Stimulated activated CD8-positive, alpha-beta memory T cell treated with anti-CD3 and anti-CD28 coated beads, Interleukin-7, amount 100 ng/mL, for 24 hours (primary cell): ENCODE measurements at places on chromosomes 7 and 10.

GRCh38 chr10:6916601-6917000 lies 336.5 kb upstream of the PRKCQ start:
- no peak for DNase-seq

GRCh38 chr10:44154956-44155355 lies 229.9 kb downstream of the CXCL12 start:
- no peak for DNase-seq

DNA sequence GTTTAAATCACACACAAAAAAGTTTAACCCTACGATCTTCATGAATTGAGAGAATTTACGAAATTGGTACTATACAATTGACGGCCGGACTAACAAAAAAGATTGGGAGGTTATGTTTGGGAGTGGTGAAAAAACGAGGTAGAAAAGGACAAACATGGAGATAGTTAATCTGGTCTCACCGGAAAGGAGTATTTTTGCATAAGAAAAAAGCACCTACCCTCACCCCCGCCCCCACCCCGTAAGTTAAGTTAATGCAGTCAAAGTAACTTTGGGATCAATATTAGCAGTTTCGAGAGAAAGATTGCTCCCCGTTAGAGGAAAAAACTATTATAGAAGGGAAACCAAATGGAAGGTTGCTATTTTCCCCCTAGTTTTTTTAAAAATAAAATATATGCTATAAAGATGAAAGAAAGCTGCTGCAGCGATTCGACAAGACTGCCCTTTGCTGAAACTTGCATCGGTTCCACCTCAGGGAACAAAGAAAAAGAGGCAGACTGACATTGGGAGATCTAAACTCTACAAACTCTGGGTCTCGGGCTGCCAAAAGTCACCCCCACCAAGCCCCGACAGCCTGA lies 3.5 kb downstream of the SP8 start:
- no peak for DNase-seq

DNA sequence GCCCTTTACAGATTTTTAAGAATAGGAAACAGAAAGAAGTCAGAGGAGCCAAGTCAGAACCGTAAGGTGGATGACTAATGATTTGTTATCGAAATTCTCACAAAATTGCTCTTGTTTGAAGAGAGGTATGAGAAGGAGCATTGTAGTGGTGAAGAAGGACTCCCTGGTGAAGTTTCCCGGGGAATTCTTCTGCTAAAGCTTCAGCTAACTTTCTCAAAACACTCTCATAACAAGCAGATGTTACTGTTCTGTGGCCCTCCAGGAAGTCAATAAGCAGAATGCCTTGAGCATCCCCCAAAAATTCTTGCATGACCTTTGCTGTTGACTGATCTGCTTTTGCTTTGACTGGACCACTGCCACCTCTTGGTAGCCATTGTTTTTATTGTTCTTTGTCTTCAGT lies 152.9 kb downstream of the HGF start:
- no peak for DNase-seq

DNA sequence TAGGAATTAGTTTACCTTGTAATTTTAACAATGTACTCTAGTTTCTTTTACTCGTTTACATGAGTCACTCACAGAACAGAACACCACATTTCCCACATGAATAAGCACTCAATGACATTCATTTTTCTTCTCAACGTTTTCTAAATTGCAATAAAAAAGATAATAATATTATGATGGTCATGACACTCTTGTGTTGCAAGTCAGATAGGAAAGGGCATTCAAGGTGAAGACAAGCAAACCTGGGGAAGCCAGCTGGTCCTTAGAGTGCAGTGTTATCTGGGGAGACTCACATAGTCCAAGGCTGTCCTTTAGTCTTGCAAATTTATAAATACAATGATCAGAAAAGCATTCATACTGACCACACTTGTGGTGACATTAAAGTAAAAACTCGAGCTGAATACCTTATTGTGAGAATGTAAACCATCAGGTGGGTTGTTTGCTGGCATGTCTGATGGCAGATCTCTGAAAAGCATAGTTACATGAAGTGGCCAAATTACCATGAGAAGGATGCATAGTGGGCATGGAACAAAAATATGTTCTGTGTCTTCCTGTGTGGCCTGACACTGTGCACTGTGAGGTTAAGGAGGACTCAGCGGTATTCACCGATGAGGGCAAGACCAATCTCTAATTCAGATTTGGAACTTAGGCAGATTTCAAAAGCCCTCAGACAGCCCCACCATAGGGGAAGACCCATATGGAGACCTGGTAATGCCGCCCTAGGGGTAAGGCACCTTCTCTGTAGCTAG lies 158.9 kb upstream of the ASAH2 start:
- no peak for DNase-seq

DNA sequence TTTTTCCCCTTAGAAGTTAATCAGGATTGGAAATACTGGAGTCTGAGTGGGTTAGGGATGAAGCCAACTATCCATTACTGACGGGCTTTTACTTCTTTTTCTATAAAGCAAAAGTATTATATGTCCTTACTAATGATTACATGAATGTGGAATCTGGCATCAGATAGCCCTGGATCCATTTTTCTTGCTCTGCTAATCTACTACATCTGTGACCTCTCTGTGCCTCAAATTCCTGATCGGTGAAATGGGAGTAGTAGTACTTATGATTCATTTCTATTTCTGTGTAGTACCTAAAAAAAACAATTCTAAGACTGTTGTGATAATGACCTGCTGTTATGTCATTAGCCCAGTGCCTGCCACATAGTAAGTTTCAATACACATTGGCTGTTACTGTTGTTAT lies 621.6 kb downstream of the SORCS3 start:
- DNase-seq, result no peak
